ENCODE measurements at places on chromosomes 12 and 14.

DNA sequence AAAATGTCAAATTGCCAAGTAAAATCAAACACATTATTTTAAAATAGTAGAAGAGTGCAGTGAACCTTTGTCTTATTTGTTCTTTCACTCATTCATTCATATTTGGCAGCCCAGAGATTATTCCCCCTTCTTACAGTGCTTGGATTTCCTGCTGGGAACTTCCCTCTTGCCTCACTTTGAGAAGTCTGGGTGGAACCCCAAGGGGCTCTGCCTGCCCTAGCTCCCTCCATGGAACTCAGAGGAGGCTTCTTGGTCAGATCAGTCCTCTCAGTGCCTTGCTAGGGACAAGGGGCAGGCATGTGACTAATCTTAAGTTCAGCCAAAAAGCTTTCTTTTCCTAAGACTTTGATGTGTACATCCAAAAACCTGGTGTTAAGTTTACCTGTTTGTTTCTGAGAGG, 84.7 kb upstream of the OVCH1 start:
- DNase-seq: no peak

DNA sequence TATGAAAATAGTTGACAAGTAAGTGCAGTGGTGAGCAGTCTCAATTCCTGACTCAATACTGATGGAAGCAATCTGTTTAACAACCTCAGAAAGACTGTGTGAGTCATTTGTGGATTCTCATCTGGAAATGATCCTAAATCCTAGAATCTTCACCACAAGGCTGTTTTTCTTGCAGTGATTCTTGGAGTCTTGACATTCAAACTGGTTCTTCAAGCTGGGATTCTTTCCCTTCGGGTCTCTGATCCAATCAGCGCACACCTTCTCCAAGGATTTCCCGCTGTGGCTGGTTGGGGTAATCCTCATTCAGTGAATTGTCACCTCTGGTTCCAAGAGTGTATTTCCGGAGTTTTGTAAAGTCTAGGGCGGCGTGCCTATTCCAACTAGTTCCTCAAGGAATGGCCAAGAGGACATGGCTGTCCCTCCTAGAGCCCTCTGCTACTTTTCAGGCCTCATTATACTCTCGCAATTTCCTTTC, 37.7 kb upstream of the FOXJ2 start:
- no peak for DNase-seq

GRCh38 chr12:7096979-7097378, 4.7 kb upstream of the C1R start:
- DNase-seq: no peak

- DNase-seq: no peak
Measured at GRCh38 chr14:100306998-100307765, 938 bp upstream of the SLC25A29 start.

- no peak for DNase-seq
Measured at GRCh38 chr12:5377997-5378592, 53.8 kb upstream of the NTF3 start.

DNA sequence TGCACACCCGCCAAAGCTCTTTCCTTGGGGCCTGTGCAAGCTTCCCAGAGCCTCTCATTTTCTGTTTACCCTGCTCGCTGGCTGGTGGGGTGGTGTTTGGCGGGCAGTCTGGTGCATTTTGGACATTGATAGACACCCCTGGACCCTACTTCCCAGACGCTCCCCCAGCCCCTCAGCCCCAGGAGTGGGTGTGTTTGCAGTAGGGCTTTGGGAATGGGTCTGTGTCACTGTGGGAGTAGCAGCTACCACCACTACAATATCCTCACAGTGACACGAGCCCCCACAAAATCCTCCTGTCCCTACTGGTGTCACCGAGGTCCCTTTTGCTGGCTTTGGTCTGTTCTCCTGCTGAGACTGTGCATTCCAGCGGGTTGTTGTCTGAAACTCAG, 371.3 kb downstream of the TMEM121 start:
- no peak for DNase-seq

GRCh38 chr14:75476274-75476995, 45.8 kb upstream of the BATF start:
- no peak for DNase-seq

DNA sequence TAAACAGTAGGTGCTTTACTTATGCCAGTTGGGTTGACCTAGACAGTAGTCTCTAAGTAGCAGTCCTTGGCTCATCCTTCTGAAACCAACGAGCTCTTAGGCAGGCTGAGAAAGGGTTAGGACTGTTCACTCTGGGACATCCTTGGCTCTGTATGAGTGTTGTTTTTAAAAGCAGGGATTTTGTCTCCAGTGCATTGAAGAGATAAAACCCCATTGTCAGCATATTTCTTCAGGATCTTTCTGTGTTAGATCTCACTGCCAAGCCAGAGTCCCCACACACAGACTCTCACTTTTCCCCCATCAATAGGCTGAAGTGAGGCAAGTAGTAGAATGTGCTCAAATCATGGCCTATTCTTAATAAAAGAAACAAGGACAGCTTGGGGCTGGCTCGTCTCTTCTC, 123.4 kb upstream of the HIF1A start:
- DNase-seq: no peak

- no peak for DNase-seq
Measured at GRCh38 chr14:88838015-88838414, 13.6 kb downstream of the TTC8 start.

- no peak for DNase-seq
Measured at GRCh38 chr14:64656986-64657385, 47.2 kb upstream of the PLEKHG3 start.

GRCh38 chr14:59195912-59196311, 7.4 kb downstream of the DAAM1 start:
- DNase-seq: no peak

DNA sequence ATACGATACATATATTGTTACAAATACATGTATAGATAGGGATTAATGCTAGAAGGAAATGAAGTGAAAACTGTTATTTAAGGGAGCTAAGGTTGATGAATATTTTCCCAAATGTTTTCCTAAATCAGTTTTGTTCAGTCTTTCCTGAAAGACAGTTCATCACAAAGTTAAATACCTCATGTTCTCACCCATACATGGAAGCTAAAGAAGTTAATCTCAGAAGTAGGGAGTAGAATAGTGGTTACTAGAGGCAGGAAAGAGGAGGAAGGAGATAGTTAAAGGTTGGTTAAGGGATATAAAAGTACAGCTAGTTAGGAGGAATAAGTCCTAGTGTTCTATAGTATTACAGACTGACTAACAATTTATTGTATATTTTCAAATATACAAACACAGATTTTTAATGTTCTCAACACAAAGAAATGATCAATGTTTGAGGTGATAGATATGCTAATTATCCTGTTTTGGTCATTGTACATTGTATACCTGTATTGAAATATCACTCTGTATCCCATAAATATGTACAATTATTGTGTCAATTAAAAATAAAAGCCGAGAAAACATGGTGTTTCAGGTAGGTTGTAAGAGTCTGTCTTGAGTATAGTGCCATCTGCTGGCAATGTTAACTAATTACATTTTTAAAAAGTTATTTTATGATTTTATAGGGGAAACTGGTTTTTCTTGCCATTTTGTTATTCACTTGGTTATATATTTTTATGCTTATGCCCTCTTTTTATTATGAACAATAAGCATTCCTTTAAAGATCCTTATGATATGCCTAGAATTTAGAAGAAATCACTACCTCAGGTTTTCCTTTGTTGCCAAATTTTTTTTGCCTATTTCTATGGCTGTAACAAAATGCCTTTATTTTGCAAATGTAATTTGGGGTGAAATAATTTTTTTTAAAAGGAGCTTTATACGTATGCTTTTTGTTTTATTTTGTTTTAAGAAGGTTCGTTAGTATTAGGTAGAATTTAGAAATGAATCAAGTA, 26.9 kb downstream of the ZDHHC17 start:
- peak; percentile 55 for DNase-seq

- DNase-seq: no peak
Measured at GRCh38 chr14:97827746-97828145, 1030.6 kb downstream of the VRK1 start.

GRCh38 chr14:68188174-68188573, 368.6 kb downstream of the RAD51B start:
- no peak for DNase-seq

DNA sequence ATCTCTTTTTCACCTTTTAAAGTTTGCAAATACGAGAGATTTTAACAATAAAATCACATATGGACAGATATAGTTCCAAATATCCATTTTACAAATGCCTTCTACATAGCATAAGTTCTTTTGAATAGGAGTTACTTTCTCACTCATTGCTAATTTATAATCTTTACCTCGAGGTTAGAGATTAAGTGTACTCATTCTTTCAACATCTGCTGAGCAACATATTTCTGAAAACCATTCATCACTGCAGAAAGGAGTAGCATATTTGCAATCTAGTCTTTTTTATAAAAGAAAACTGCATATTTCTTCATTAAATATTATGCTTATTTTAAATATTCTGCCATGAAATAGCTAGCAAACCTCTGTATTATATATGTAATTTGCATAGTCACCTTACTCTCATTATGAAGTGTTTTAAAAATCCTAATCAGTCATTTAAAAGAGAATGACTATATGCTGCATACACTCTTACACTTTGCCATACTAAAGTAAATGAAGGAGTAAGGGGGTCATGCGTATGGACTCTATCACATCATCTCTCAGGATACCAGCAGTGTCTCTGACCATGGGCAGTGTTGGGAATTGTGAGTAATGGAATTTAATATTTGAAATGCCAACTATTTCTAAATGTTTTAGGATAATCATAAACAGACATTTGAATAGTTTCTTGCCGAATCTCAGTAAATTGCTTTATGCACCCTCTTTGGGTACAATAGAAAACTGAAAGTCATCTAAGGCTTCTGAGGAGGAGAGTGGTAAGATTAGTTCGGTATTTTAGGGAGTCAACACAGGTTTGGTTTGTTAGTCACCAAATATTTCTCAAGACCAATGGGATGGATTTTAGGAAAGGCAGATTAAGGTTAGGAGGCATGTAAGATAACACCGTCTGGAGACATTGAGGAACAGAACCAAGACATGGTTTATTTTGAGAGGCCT, 524.8 kb upstream of the ATP2B1 start:
- no peak for DNase-seq

DNA sequence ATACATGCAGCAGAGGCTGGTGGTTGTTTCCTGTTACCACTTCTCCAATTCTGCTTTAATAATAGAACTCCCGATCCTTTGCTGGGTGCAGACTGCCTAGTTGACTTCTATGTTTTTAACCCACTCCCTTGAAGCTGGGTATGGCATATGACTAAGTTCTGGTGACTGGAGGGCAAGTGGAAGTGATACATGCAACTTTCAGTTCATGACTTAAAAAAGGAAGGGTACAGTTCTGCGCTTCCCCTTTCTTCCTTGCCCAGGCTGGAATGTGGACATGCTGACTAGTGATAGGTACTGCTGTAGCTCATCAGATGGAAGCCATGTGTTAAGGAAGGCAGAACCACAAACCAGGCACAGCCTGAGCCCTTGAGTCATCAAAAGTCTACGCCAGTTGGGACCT, 2.4 kb upstream of the A2M start:
- DNase-seq: peak; percentile 34

GRCh38 chr14:53338192-53338591, 185.1 kb upstream of the DDHD1 start:
- DNase-seq: no peak

All from CD4-positive, alpha-beta T cell treated with Interleukin-21 for 1 hour (primary cell).